ENCODE measurements at places on chromosomes 1 and 21.

GRCh38 chr1:59104191-59104760 lies 192.6 kb upstream of the FGGY start:
- DNase-seq: no peak

DNA sequence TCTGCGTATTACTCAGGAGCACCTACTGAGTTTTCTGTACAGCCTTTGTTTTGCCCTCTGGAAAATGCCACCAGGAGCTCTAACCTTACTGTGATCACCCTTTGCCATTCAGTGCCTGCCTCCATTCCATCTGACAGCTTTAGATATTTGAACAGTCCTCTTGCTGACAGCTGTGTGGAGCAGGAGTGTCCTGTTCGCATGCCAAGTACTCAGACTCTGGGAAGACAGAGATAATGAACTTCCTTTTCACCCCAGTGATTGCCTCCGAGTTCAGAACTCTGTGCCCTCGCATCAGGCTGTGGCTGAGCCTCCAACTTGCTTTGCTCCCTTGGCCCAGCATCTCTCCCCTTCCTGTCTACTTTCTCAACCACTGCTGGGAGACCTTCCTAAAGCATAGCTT lies 74.0 kb downstream of the CACNA1E start:
- DNase-seq: no peak

DNA sequence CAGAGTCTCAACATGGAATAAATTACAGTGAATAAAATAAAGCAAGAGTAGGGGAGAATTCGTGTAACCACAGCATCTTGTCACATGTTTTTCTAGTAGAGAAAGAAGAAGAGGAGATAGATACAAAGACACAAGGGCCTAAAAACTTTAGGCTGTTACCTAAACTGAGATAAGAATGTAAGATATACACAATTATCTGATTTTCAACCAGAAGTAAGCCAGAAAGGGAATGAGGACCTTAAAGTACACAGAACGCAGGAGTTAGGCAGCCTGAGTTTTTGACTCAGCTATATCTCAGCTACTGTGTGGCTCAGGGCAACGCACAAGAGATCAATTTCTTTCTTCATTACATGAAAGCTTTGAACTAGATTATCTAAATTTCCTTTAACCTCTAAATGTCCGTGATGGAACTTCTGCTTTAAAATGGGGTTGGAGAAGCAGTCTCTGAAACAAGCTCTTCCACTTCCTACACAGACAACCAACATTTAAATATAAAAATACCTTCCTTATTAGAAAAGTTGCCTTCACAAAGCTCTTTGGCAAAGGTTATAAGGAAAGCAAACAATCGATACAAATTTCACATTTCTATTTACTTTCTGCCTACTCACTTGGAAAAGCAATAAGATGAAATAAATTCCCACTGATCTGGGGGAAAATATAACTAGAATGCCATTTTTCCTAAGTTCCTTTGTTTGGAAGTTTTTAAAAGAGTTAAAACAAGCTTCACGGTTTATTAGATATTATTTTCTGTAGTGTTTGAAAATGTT lies 5.2 kb upstream of the RGS13 start:
- DNase-seq: no peak

- DNase-seq: no peak
Observed at GRCh38 chr1:169326261-169326955, 41.2 kb downstream of the NME7 start.

GRCh38 chr1:101346419-101346818 lies 109.6 kb downstream of the S1PR1 start:
- DNase-seq: no peak

- DNase-seq: peak; percentile 61
Observed at GRCh38 chr1:200029035-200029821, 1.7 kb downstream of the NR5A2 start.

DNA sequence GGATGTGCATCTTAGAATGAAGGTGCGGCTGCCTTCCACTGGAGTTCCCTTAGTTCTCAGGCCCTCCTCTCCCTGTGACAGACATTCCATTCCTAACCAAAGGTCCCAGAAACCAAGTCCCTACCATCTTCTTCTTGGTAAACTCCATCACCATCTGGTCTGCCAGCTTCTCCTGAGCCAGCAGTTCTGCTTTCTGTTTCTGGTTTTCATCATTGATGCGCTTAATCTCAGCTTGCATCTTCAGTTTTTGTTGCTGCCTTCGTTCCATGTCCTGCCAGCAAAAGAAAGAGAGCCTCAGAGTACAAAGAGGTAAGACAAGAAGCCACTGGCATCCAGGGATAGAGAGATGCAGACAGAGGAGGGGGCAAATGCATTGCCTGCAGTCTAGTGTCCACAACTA lies 18.0 kb upstream of the VSIG8 start:
- DNase-seq: no peak

GRCh38 chr1:112673592-112674439 lies 643 bp upstream of the MOV10 start:
- DNase-seq: peak; percentile 1
